ENCODE measurements at places on chromosomes 1 and 21. TPM values are rescaled to one million over a fixed set of nuclear protein-coding genes. Genes with fewer than 3 reads are reported as not detected.
A peak's percentile ranks its signal among the peaks of the same experiment; 100 is the strongest.

DNA sequence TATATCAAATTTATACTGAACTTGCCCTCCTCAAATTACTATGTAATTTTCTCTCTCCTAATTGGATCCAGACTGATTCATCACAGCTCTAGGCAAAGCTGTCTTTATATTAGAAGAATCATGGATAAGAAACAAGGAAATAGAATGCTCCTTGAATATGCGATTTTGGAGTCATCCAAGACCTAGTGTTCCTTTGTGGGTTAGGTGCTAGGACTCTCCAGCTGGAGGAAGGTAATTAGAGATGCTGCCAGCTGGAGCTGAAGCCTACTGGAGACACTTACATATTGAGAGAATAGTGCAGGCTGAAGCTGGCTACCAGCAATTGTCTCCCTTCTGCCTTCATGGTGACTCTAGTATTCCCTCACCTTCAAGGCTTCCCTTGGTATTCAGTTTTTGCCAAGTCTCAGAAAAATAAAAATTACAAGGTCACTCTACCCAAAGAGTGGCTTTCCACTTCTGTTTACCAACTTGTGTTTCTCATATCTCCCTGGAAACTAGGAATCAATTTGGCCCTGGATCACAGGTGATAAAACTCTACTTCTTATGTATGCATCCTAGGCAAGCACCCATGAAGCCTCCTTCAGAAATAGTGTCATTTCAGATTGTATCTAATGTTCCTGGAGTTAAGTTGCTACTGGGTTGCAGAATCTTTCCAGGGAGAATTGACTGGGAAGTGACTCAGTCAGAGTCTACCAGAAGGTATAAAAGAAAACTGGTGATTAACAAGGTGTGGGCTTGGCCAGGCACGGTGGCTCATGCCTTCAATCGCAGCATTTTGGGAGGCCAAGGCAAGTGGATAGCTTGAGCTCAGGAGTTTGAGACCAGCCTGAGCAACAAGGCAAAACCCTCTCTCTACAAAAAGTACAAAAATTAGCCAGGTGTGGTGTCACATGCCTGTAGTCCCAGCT lies 24.4 kb upstream of the DOCK7 start:
- DNase-seq, result peak; percentile 7
- no peak overlapping the region for H3K4me3 ChIP-seq
- H3K27ac ChIP-seq, result no peak overlapping the region
- no peaks in the 10 kb centered on the region for H3K36me3 ChIP-seq

DNA sequence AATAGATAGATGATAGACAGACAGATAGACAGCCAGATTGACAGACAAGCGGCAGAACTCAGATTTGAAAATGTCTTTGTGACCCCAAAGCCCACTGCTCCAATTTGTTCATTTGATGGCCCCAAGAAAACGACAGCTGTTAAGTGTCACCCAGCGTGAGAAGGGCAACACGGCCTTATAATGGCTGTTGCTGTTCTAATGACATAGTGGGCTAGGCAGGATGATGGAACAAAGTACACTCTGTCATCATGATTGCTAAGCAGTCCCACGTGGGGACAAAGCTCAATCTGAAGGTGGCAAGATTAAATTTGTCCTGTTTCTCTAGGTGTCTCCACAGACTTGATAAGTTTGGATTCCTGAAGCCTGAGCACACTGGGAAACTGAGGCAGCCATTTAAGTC lies 112.9 kb downstream of the DAB1 start:
- no peaks in the 10 kb centered on the region for H3K4me1 ChIP-seq
- no peak overlapping the region for H3K4me3 ChIP-seq
- no peaks in the 10 kb centered on the region for H3K27me3 ChIP-seq
- no peak for DNase-seq
- H3K36me3 ChIP-seq, result no peaks in the 10 kb centered on the region

Gene RNU1-4
- polyA plus RNA-seq, result not detected

GRCh38 chr21:40457741-40458140 lies 389.2 kb downstream of the DSCAM start:
- H3K27ac ChIP-seq, result no peak overlapping the region
- DNase-seq, result no peak
- no peak overlapping the region for H3K4me3 ChIP-seq
- H3K4me1 ChIP-seq, result no peaks in the 10 kb centered on the region
- H3K27me3 ChIP-seq, result no peaks in the 10 kb centered on the region
- no peaks in the 10 kb centered on the region for H3K36me3 ChIP-seq

GRCh38 chr1:24965571-24965930 lies 35.5 kb upstream of the RUNX3 start:
- no peak overlapping the region for H3K4me3 ChIP-seq
- no peaks in the 10 kb centered on the region for H3K27me3 ChIP-seq
- H3K36me3 ChIP-seq, result no peaks in the 10 kb centered on the region
- no peak overlapping the region for H3K27ac ChIP-seq

DNA sequence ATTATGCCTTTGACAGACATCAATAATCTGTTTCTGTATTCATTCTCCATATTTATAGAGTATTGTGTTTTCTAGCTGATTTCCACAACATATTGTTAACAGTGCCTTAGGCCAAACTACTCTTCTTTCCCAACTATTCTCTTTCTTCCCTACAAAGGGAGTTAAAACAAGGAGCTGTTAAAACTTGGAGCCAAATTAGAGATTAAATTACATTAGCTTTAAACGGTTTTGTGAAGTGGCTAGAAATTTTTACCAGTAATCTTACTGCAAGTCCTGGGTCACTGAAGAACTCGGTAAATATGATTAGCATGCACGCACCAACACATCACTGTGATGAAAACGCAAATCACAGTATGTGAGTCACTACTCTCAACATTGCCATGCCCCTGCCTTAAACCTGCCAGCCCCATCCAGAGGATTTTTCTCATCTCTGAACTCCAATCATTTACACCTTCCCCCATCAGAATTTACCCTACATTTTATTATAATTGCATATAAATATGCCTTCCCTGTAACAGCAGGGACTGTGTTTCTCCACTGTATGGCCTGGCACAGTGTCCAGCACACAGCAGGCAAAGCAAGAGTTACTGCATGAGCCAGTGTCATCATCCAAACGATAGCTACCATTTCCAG lies 1.5 kb upstream of the PRDX6 start:
- peak overlapping the region; percentile 91 for H3K4me3 ChIP-seq
- H3K27me3 ChIP-seq, result no peaks in the 10 kb centered on the region
- peak; percentile 88 for DNase-seq

Measured in GM23248 (cell line).